ENCODE measurements at places on chromosomes 2 and 18.

- no peak for DNase-seq
Observed at GRCh38 chr2:172088245-172089004, 3.1 kb downstream of the DLX1 start.

DNA sequence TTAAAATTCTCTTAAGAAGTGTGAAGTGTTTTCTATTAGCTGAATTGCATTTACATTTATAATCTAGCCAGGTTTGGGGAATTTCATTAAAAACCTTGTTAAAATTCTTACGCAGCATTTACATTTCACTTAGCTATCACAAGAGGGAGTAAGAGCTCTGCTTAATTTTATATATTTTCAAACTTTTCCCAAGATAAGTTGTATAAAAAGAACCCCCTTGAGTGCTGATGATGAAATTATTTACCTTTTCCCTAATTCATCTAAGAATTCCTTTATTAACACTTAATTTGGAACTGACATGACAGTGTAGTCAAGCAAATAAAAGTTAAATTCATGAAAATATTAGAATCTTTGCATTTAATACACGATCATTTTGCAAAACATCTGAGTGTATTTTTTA is 54.2 kb upstream of the ZSWIM2 start:
- peak; percentile 24 for DNase-seq

DNA sequence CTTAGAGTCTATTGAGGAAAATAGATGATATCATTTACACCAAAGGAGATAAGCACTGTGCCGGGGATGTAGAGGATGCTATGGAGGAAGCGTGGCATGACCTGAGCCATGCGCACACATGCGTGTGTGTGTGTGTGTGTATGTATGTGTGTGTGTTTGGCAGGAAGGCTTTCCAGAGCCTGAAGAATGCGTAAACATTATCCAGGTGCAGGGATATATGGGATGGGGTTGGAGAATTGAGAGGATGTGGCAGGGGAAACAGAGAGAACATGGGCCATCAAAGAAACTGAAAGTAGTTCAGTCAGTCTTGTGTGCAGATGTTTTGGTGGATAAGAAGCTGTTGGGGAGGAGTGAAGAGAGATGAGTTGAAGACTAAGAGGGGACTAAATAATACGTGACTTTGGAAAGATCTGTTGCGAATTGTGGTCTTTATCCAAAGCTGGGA is 9.3 kb upstream of the STAT1 start:
- DNase-seq, result no peak

- DNase-seq, result peak; percentile 33
Observed at GRCh38 chr2:233329489-233330135, 22.0 kb downstream of the SAG start.

GRCh38 chr2:232549655-232550353 is 553 bp downstream of the TIGD1 start:
- DNase-seq, result no peak

- DNase-seq, result peak; percentile 70
Observed at GRCh38 chr18:23071285-23071684, 64.0 kb upstream of the CABLES1 start.

- DNase-seq, result no peak
Observed at GRCh38 chr18:57086163-57086562, 60.7 kb upstream of the BOD1L2 start.

- DNase-seq, result no peak
Observed at GRCh38 chr2:220890931-220891330, 681.2 kb downstream of the EPHA4 start.

- peak; percentile 100 for DNase-seq
Observed at GRCh38 chr2:100742277-100743254, 77.4 kb upstream of the NPAS2 start.

DNA sequence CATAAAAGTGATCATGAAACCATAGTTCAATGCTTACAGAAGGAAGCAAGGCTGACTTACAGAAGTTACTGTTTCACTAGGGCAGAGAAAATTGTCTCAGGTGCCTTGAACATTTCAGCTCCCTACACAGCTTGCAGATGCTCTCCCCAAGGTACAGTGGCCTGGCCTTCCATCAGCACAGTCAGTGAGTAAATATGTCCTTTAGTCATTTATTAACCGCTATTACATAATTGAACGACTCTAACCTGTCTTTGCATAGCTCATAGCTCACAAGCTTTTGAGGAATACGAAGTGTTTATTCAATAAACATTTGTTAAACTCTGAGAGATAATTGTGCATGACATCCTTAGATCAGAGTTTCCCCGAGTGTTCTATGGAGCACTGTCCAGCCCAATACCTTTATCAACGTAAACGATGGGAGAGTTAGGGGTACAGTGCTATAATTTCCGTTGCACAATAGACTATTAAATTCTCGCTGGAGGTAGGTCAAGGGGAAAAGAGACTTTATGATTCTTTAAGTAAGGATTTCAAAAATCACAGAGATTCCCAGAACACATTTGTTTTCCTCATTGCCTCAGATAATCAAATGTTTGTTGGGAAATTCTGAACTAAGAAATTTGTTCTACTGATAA is 677.8 kb downstream of the TSN start:
- DNase-seq, result no peak

DNA sequence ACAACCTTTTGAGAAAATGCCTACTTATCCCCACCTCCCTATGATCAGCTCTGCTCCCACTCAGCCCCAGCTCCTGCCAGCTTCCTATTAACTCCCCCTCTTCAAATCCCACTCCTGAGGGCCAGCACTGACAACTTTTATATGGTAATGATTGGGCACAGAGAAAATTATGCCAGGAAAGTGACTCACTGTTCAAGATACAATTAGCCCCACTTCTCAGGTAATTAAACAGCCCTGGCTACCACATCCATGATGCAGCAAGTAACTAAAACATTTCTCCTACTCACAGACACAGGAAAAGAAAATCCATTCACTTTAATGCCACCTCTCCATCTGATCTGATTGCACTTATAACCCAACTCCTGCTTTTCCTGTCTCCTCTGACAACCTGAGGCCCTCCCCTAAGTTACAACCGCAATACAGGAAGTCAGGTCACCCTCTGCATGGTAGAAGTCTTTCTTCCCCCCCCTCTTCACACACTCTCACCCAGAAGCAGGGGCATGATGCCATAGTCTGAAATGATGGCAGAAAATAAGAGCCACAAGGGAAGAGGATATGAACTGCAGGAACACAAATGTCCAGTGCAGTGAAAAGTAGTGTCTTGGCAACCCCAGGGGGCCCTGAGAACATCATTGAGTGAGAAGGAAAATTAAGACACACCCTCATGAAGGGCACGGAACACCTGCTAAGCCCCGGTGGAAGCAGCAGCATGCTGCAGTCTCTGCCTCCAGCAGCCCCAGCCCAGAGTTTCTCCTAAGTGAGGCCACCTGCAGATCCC is 54.4 kb downstream of the STK39 start:
- no peak for DNase-seq

DNA sequence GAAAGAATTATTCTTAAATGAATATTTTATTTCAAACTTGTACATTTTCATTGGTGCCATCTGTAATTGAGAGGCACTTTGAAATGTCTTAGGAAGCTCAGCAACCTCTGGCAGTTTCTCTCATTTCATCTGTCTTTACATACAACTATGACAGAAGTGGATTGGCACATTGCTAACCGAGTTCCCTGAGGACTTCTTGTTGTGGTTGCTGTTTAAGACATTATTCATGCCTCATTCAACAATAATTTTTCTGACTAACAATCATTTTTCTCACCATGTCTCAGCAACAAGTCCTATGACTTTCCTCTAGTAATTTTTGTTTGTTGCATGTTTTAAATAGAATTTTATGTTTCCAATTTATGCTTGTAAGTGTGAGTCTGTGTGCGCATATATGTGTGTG is 284.0 kb upstream of the CWC22 start:
- peak; percentile 79 for DNase-seq

DNA sequence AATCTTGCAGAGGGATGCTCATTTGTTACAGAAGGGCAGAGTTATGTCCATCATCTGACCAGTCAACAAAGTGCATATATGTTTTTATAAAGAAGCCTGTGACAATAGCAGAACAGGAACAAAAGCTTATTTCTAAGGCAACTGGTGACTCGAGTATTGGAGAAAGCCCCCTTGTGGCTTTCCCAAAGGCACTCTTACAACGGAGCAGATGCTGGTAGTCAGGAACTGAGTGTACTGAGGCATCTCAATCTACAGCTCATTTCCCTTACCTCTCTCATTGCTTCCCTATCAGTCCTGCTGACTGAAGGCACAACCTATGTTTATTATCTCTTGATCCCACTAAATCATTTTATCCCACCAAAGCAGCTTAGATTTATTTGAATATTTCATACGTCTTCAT is 557.1 kb upstream of the CHAC2 start:
- DNase-seq, result no peak

DNA sequence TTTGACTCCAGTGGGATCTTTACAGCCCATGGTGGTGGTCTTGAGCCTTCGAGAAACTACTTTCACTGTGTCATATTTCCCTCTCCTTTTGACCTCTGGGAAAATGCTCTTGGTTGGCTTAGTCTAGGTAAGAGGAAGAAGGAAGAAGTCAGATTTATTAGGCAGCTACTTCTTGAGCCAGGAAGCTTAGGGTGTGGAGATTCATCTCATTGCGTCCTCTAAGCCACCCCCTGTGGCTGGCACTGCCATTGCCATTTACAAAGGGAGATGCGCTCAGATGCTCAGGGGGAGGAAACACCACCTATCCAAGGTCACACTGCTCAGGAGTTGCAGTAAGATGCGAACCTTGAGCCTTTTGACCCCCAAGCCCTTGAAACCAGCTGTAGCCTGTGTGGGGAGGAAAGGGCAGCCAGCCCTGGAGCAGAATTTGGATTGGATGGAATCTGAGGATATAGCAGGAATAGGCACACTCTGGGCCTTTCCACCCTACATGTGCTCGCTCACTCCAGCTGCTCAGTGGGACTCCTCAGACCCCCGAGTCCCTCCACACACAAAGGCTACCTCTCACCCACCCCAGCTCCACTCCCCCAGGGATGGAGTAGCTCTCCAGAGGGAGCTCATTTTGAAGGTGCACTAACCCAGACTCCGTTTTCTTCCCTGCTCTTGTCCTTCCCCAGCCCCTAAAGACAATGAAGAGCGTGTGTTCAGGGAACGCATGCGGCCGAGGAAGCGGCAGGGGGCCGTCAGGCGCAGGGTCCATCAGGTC is 321.3 kb upstream of the EPAS1 start:
- no peak for DNase-seq

- no peak for DNase-seq
Observed at GRCh38 chr18:34220081-34220815, 4.5 kb downstream of the NOL4 start.

DNA sequence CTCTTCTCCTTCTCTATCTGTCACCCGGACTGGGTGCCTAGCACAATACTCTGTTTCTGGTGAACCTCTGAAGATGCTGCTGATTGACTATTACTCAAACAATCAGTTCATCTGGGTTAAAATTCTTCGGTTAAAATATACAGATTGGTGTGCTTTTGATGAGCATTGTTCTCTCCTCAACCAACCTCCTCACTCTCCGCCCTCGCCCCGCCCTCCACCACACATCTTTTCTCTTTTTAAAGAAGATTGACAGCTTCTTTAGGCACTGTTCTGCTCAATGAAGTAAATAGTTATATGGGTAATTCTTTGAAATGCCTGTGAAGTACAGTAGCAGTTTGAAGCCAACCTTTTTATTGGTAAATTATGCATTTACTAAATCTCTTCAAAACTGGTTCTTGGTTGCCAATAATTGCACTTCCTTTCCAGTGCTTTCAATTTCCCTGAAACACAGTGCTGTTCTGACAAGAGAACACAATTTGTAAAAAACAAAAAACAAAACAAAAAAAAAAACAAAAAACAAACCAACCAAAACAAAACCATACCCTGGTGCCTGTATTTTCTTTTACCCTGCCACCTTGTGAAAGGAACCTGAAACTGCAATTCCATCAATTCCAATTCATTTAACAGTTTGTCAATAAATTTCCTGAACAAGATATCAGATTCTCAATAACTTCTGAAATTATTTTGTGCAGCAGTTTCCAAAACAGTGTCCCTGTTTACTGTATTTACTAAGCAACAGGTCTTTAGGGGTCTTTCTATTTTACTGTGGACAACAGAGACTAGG is 188.6 kb downstream of the LRP1B start:
- no peak for DNase-seq

- DNase-seq, result no peak
Observed at GRCh38 chr2:222952204-222952603, 91.4 kb downstream of the ACSL3 start.

- DNase-seq, result no peak
Observed at GRCh38 chr18:5317186-5317585, 21.7 kb upstream of the ZBTB14 start.

- no peak for DNase-seq
Observed at GRCh38 chr2:217559084-217559483, 443.7 kb downstream of the TNS1 start.

DNA sequence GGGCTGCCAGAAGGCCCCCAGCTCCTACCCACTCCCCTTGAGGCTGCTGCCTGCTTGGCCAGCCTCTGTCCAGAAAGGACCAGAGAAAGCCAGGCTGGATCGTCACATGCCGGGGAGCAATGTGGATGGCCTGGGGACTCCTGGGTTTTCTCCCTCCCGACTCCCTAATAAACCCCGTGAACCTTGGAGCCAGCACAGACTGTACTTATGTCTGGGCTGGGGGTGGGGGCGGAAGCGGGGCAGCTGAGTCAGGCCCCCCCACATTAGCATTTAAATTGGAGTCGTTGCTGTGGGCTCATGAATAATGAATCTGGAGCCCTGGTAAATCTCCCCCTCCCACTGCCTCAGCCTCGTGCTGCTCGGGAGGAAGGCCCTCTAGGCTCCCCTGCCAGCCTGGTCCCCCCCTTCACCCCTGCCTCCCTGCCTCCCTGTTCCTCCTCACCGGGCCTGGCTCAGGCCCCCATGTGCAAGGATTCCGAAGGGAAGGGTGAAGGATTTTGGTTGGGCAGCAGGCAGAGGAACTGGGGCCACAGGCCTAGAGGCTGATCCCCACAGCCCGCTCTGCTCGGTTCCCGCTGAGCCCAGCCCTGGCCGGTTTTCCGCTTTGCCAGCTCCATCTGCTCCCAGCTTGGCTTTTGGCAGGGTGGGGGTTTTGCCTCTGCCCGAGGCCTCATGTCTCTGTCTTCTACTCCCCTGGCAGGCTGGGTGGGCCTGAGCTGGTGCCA is 7.3 kb upstream of the ASIC4 start:
- no peak for DNase-seq

DNA sequence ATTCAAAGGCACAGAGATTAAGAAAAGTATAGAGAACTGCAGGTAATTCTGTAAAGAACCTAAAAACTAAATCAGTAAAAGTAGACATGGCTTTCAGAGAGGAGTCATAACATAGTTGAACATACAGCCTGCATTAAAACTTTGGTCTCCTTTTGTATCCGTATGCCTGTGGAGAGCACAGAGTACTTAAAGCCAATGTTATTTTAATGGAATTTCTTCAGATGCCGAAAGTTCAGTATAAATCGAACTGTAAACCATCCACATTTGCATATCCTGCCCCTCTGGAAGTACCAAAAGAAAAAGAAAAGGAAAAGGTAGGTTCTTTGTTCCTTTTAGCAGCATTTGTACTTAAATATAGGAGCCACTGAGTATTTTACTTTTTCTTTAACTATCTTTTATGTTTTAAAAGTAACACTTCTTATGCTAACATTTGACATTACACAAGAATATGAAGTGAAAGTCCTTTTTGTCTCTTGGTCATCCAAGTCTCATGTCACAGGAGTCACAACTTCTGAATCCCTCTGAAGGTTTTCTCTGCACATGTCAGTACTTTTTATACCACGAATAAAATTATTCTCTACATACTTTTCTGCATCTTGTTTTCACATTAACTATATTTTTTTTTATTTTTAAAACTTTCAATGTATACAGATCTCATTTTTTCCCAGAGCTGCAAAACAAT is 34.9 kb upstream of the ARMC9 start:
- DNase-seq, result no peak

GRCh38 chr2:141271346-141271745 is 859.5 kb downstream of the LRP1B start:
- no peak for DNase-seq
